ENCODE measurements at places on chromosomes 3 and 15.

DNA sequence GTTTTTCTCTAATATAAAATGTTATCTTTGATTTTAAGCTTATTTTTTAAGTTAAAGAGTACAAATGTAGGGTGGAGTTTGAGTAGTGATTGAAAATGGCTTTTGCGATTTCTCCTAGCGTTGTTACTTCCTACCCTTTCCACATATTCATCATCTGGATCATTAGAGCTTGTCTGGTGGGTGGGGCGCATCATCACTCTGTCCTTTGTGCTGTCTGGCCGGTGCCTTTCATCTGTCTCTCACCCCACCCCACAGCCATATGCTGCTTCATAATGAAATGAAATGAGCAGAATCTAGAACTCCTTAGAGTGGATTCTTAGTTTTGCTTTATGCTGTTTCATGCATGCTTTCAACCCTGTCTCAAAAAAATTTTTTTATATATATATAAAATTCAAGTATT, 44.3 kb downstream of the ATP1B3 start:
- H3K27me3 ChIP-seq = no peaks in the 10 kb centered on the region
- H3K27ac ChIP-seq = no peak overlapping the region
- no peaks in the 10 kb centered on the region for H3K4me1 ChIP-seq

- peak overlapping the region; percentile 91 for H3K4me3 ChIP-seq
- H3K4me1 ChIP-seq = peaks cover 25% of the 10 kb centered on the region
- no peak for DNase-seq
- H3K36me3 ChIP-seq = no peaks in the 10 kb centered on the region
- H3K27ac ChIP-seq = peak overlapping the region; percentile 87
These were observed 640 bp downstream of the MB21D2 start for GRCh38 chr3:192917028-192917403.

- H3K27me3 ChIP-seq = no peaks in the 10 kb centered on the region
- H3K36me3 ChIP-seq = no peaks in the 10 kb centered on the region
- no peak for DNase-seq
- no peaks in the 10 kb centered on the region for H3K4me1 ChIP-seq
- H3K27ac ChIP-seq = no peak overlapping the region
These were observed 159.8 kb upstream of the MITF start for GRCh38 chr3:69579306-69580041.

DNA sequence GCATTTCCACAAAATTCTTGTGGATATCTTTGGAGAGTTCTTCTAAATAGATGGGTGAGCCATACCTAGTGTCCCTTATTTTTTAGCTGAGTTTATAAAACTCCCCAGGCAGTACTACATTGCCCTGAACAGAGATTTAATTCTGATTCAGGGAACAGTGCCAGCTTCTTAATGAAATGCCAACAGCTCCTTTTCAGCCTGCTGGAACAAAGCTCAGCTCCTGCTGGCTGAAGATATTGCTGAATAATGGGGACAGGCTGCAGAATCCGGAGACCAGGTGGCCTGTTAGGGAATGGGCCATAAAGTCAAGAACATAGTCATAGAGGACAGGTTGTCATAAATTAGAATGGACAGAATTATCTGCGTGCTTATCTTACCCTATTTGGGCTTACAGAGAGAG, 8.9 kb downstream of the HGD start:
- no peak overlapping the region for H3K4me3 ChIP-seq
- H3K27me3 ChIP-seq = no peaks in the 10 kb centered on the region
- H3K4me1 ChIP-seq = peaks cover under 1% of the 10 kb centered on the region
- H3K36me3 ChIP-seq = peaks cover 2% of the 10 kb centered on the region

GRCh38 chr15:71559098-71559497, 251.3 kb upstream of the NR2E3 start:
- H3K27me3 ChIP-seq = peaks cover 8% of the 10 kb centered on the region
- no peak overlapping the region for H3K27ac ChIP-seq
- no peak for DNase-seq

- H3K4me3 ChIP-seq = peak overlapping the region; percentile 46
- H3K36me3 ChIP-seq = peaks cover 6% of the 10 kb centered on the region
- peaks cover 26% of the 10 kb centered on the region for H3K4me1 ChIP-seq
- no peaks in the 10 kb centered on the region for H3K27me3 ChIP-seq
These were observed 996 bp downstream of the RABL3 start for GRCh38 chr3:120741320-120741719.

DNA sequence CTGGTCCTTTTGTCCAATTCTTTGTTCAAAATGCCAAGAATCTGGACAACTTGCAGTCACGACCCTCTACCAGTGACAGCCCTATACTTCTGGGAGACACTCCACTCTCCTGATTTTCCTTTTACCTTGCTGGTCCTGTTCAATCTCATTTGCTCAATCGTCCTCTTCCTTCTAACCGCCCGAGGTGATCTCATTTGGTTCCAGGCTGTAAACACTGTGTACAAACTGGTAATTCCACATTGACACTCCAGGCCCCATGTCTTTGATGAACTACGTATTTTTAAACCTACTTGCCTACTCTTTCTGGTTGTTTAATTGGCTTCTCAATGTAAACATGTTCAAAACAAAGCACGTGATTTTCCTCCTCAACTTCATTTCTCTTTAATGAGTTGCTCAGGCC, 23.7 kb upstream of the C3orf49 start:
- H3K36me3 ChIP-seq = no peaks in the 10 kb centered on the region
- H3K27ac ChIP-seq = no peak overlapping the region
- peaks cover 1% of the 10 kb centered on the region for H3K27me3 ChIP-seq
- DNase-seq = no peak
- no peak overlapping the region for H3K4me3 ChIP-seq
- no peaks in the 10 kb centered on the region for H3K4me1 ChIP-seq

DNA sequence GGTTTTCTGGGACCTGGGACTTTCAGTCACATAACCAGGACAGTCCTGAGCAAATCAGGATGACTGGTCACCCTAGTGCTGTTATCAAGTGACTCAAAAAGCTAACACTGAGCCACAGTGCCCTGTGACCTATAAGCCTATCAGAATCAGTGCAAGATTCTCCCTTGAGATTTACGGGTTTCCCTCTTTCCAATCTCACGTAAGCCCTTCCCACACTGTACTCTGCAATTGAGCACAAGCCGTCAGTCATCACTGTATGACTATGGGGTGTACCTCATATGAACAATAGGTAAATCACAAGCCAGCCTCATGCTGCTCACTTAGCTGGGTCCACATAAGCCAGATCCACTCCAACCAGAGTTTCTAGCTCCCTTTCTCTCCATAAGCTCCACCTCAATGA, 21.0 kb upstream of the CLDN18 start:
- H3K4me1 ChIP-seq = peaks cover 2% of the 10 kb centered on the region
- H3K36me3 ChIP-seq = no peaks in the 10 kb centered on the region
- no peak overlapping the region for H3K27ac ChIP-seq
- no peak for DNase-seq

DNA sequence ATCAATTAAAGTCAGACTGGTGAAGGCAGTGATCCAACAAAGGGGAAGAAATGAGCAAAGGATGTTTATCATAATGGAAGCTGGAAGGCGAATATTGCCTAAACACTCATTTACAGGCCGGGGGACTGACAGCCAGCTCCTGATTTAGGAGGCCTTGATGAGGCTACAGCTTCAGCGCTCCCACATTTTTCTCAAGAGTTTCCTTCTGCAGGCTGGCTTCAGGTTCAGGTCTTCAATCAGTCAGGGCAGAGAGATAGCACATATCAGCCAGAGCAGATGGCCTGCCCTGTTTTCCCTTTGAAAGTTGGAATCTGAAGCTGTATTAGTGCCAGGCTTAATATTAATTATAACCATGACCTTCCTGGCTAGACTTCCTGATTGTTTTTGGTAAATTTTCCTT, 218.9 kb downstream of the SV2B start:
- no peaks in the 10 kb centered on the region for H3K36me3 ChIP-seq
- H3K4me1 ChIP-seq = no peaks in the 10 kb centered on the region
- H3K27ac ChIP-seq = no peak overlapping the region
- H3K4me3 ChIP-seq = no peak overlapping the region
- H3K27me3 ChIP-seq = peaks cover 1% of the 10 kb centered on the region

DNA sequence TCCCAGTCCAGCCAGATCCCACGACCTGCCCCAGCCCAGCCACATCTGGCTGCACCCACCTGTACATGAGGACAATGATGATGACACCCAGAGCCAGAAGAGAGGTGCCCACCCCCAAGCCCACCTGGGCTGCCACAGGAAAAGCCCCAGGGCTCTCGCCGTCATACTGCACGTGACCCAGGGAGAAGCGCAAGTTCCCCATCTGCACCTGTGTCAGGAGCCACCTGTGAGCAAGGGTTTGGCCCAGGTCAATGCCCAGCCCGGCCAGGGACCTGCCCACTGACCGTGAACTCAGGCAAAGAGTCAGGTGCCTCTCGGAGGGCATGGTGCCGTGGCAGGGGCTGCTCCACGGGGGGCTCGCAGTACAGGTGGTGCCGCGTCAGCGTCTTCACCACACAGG, 16.3 kb downstream of the PLXNB1 start:
- H3K36me3 ChIP-seq = no peaks in the 10 kb centered on the region
- H3K27ac ChIP-seq = no peak overlapping the region

DNA sequence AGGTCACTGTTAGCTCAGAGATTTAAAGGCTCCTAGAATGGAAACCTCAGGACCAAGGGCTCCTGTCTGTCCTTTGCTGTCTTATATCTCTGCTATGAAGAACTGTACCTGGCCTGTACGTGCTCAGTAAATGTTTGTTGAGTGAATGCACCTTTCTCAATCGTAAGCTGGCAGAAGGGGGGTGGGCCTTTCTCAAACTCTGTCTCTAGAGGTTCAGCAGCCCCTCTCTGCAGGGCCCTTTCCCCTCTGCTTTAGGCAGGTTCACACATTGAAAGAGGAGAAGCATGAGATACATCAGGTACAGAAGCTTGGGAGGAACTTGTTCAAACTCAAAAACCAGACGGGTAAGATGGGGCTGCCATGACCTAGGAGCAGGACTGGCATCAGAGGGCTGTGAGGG, 155.6 kb downstream of the GOLGA6L4 start:
- no peak for DNase-seq
- H3K27me3 ChIP-seq = peaks cover 35% of the 10 kb centered on the region
- no peaks in the 10 kb centered on the region for H3K4me1 ChIP-seq
- no peaks in the 10 kb centered on the region for H3K36me3 ChIP-seq

GRCh38 chr3:154684440-154684839, 254.4 kb upstream of the GPR149 start:
- H3K27me3 ChIP-seq = no peaks in the 10 kb centered on the region
- no peak overlapping the region for H3K27ac ChIP-seq
- no peak overlapping the region for H3K4me3 ChIP-seq
- no peak for DNase-seq

- peaks cover 15% of the 10 kb centered on the region for H3K27me3 ChIP-seq
- no peak overlapping the region for H3K27ac ChIP-seq
- no peak for DNase-seq
- H3K4me1 ChIP-seq = no peaks in the 10 kb centered on the region
- no peaks in the 10 kb centered on the region for H3K36me3 ChIP-seq
These were observed 21.4 kb upstream of the ABHD17C start for GRCh38 chr15:80673561-80674244.

DNA sequence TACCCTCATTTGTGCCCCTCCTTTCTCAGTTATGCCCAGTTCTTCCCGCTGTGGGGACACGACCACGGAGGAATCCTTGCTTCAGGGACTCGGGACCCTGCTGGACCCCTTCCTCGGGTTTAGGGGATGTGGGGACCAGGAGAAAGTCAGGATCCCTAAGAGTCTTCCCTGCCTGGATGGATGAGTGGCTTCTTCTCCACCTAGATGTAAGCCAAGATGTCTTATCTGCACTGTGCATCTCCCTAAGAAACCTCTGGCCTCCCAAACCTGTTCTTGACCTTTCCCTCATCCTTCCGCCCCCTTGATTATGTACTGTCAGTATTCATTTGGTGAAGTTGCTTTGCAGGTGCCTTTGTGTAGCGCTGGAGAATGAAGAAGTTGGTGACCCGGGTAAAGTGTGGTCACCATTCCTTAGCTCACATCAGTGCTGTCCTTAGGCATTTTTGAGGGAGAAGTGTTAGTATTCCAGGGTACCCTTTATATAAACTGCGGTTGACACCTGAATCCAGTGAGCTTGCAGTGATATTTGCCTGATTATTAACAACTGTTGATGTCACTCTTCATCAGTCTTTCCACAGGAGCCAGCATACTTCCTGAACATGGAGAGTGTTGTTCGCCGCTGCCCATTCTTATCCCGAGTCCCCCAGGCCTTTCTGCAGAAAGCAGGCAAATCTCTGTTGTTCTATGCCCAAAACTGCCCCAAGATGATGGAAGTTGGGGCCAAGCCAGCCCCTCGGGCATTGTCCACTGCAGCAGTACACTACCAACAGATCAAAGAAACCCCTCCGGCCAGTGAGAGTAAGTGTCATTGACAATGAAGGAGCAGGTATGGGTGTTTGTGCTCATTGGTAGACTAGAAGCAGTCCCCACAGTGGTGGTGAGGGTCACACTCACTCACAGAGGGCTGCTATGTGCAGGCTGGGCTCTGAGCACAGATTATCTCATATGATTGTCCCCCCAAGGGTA, 966 bp downstream of the ALAS1 start:
- H3K27ac ChIP-seq = peak overlapping the region; percentile 94
- H3K27me3 ChIP-seq = no peaks in the 10 kb centered on the region
- H3K4me3 ChIP-seq = peak overlapping the region; percentile 100
- no peak for DNase-seq

GRCh38 chr15:25790000-25790660, 73.0 kb downstream of the ATP10A start:
- no peak for DNase-seq
- H3K4me3 ChIP-seq = no peak overlapping the region
- no peaks in the 10 kb centered on the region for H3K27me3 ChIP-seq
- peaks cover 5% of the 10 kb centered on the region for H3K4me1 ChIP-seq
- H3K27ac ChIP-seq = no peak overlapping the region
- H3K36me3 ChIP-seq = no peaks in the 10 kb centered on the region

DNA sequence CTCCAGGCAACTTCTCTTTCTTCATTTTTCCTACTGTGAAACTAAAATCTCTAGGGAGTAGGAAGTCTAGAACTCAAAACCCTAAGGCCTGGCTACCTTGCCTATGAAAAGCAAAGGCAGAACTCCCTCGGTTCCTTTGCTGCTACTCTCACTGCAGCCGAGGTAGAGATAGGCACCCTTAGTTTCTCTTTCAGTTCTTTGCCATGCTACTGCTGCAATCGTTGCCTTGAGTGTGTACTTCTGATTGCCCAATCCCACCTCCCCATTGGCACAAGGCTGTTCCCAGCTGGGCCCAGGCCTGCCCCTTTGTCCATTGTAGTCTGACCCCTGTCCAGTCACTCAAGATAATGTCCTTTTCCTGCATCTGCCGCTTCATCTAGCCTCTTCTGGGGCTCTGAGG, 92.3 kb upstream of the MRPS22 start:
- no peak overlapping the region for H3K4me3 ChIP-seq
- H3K27me3 ChIP-seq = peaks cover 15% of the 10 kb centered on the region
- no peak overlapping the region for H3K27ac ChIP-seq
- no peaks in the 10 kb centered on the region for H3K36me3 ChIP-seq

All from memory B cell (primary cell).